T-cell (primary cell): ENCODE measurements at places on chromosomes 5 and 9. TPM values are rescaled to one million over a fixed set of nuclear protein-coding genes. Genes with fewer than 3 reads are reported as not detected.

The ADAMTS6 gene
- total RNA-seq = 3.5 TPM

GRCh38 chr5:179114756-179115155 is 54.6 kb downstream of the ZNF354C start:
- H3K36me3 ChIP-seq = no peaks in the 10 kb centered on the region
- no peaks in the 10 kb centered on the region for H3K27me3 ChIP-seq
- H3K4me3 ChIP-seq = no peak overlapping the region

- H3K27me3 ChIP-seq = no peaks in the 10 kb centered on the region
- H3K4me3 ChIP-seq = no peak overlapping the region
- H3K27ac ChIP-seq = no peak overlapping the region
- no peaks in the 10 kb centered on the region for H3K4me1 ChIP-seq
- H3K36me3 ChIP-seq = no peaks in the 10 kb centered on the region
- DNase-seq = no peak
Measured at GRCh38 chr9:86549401-86549811, 195.2 kb upstream of the TUT7 start.

The ARID3C gene
- not detected for total RNA-seq

DNA sequence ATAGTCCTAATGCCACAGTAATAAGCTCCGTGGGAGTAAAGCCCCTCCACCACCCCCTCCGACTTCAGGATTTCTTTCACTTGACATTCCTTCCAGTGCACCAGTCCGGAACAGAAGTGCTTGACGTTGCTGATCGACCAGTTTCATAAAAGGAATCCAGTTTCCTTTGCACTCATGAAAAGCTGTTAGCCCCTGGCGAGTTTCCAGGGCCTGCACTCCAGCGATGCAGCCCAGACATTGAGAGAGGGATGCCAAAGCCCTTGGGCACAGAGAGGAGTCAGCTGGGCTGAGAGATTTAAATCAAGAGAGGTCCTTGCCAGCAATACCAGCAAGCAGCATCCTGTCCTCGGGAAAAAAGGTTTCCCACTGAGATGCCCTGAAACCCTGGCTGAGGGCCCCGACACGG is 170.1 kb downstream of the GABBR2 start:
- H3K4me3 ChIP-seq = no peak overlapping the region
- no peak for DNase-seq
- H3K36me3 ChIP-seq = no peaks in the 10 kb centered on the region
- H3K27me3 ChIP-seq = no peaks in the 10 kb centered on the region
- H3K27ac ChIP-seq = no peak overlapping the region

- no peak overlapping the region for H3K27ac ChIP-seq
- H3K36me3 ChIP-seq = no peaks in the 10 kb centered on the region
- peaks cover 4% of the 10 kb centered on the region for H3K4me1 ChIP-seq
- no peak overlapping the region for H3K4me3 ChIP-seq
- no peaks in the 10 kb centered on the region for H3K27me3 ChIP-seq
- DNase-seq = no peak
Measured at GRCh38 chr9:89576404-89576839, 28.4 kb upstream of the GADD45G start.

GRCh38 chr9:97386265-97386633 is 25.6 kb upstream of the TDRD7 start:
- H3K27me3 ChIP-seq = peaks cover 2% of the 10 kb centered on the region
- no peak overlapping the region for H3K4me3 ChIP-seq
- H3K4me1 ChIP-seq = no peaks in the 10 kb centered on the region
- no peaks in the 10 kb centered on the region for H3K36me3 ChIP-seq
- no peak overlapping the region for H3K27ac ChIP-seq

DNA sequence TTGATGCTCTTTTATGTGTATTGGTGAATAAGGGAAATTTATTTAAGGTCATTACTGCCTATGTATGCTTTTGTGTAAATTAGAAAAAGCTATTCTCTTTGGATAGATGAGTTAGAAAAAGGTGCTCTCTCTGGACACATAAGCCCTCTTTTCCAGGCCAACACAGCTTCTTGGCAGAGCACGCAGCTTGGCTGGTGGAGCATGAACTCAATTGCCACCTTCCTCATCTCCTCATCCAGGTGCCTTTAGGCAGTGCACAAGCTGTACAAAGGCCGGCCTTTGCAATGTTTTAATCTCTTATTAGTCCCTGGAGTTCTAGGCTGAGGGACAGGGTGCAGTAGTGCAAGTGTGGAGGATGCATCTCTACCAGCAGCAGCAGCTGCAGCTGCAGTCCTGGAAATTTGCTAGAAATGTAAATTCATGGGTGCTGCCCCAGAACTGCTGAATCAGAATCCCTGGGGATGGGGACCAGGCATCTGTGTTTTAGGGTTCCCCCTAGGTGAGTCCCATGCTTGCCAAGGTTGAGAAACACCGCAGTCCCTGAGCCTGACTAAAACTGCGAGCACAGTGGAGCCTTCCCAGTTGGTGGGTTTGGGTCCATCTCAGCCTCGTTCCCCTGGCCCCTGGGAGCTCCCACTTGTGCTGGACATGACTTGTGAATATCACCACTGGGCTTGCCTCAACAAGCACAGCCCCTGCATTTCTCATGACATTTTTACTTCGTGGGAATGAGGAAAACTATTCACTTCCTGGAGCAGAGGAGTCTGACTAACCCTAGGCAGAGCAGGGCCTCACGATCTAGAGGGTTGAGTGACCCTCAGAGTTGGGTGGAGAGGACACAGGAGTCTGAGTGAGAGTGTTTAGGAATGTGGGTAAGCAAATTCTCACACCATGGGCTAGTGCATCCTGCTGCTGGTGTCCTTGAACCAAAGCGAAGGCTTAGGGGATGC is 272.3 kb downstream of the ZSWIM6 start:
- no peaks in the 10 kb centered on the region for H3K27me3 ChIP-seq
- no peaks in the 10 kb centered on the region for H3K4me1 ChIP-seq
- DNase-seq = no peak
- H3K27ac ChIP-seq = no peak overlapping the region

The ELOVL7 gene
- total RNA-seq = 0.14 TPM

The TENT4A gene
- 45.6 TPM for total RNA-seq

GRCh38 chr5:55919625-55920024 is 68.5 kb downstream of the IL31RA start:
- H3K36me3 ChIP-seq = no peaks in the 10 kb centered on the region
- no peak overlapping the region for H3K4me3 ChIP-seq
- no peak overlapping the region for H3K27ac ChIP-seq
- H3K4me1 ChIP-seq = peaks cover 4% of the 10 kb centered on the region
- H3K27me3 ChIP-seq = no peaks in the 10 kb centered on the region
